Esophagus mucosa (tissue), 1 donor: ENCODE measurements at places on chromosomes 13 and 19.

DNA sequence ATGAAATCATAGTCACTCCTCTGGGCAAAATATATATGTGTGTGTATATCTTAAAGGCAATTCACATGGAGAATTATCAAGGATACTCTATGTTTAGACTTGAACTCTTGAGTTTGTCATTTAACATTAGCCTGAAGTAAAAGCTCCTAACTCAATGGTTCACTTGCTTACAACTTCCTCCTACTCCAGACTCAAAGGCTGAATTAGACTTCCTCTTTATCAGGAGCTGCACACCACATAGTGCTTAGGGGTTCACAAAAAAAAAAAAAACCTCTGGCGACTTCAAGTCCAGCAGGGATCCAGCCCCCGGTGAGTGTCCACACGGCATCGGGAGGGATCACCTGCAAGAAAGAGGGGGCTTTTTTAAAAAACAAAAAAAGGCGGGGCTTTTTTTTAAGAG is 68.2 kb upstream of the LSM14A start:
- no peak for ATAC-seq

- ATAC-seq, result no peak
These were observed 6.8 kb upstream of the ZNF135 start for GRCh38 chr19:58052256-58052655.

- no peak for ATAC-seq
These were observed 40.1 kb upstream of the PSG9 start for GRCh38 chr19:43309466-43309865.

DNA sequence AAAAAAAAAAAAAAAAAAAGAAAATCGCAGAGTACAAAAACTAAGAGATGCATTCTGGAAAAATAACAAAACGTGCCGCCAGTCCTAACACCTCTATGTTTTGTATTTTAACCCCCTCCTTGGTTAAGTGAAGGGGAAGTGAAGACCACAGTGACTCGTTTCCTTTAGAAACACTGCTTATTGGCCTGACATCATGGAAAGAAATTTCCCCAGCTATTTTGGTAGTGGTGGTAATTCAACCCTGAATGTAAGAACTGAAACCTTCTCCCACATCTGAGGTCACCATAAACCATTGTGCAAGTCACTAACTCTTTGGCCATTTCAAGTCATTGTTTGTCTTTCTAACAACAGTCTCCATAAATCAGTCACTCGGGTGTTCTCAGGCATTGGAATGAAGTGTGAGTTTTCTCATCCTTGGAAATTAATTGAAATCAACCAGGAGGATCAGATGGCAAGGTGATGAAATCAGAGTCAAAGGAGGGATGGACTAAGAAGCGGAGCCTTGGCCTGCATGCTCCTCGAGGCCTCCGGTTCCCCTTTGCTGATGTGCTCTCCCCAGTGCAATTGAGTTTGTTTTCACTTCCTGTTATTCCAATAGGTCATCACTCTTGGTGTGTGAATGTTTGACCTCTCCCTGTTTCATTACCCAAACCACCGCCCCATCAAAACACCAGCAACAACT is 443.9 kb downstream of the FGF9 start:
- peak; percentile 22 for ATAC-seq

GRCh38 chr13:100773429-100773828 is 98.8 kb upstream of the TMTC4 start:
- peak; percentile 89 for ATAC-seq

- ATAC-seq, result peak; percentile 66
These were observed at the start of gene PHLDB3 for GRCh38 chr19:43504426-43505185. Gene PHLDB3, minus strand, starts transcription at chr19:43504746. Its CDS starts 628 bp downstream, at chr19:43504118.

DNA sequence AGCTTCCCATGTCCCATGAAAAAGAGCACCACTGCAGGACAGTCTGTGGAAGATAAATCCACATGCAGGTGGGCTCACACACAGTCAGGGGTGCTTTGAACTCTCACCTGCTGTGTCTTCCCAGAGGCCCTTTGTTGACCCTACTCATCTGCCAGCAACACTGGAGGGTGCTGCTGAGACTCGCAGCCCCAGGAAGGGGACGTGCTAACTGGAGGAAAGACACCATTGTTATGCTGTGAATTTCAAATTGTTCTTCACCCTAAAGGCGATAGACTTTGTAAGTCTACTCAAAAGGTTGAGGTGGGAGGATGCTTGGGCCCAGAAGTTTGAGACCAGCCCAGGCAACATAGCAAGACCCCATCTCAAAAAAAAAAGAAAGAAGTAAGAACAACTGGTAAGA is 107.3 kb upstream of the SERP2 start:
- ATAC-seq, result no peak

GRCh38 chr13:51475727-51476501 is 23.1 kb upstream of the INTS6 start:
- ATAC-seq, result no peak

DNA sequence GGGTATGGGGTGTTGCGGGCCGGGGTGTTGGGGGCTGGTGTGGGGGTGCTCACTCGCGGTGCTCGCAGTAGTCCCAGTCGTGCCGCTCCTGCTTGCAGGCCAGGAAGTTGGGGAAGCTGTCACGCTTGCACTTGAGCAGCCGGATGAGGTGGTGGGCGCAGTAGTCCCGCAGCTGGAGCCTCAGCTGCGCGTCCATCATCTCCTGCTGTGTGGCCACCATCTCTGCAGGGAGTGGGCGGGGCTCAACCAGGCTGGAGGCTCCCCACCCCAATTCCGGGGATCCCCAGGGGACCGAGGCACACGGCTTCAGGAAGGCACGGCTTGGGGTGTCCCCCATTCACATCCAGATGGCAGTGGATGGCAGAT is 5.2 kb downstream of the NDUFB7 start:
- ATAC-seq, result no peak

DNA sequence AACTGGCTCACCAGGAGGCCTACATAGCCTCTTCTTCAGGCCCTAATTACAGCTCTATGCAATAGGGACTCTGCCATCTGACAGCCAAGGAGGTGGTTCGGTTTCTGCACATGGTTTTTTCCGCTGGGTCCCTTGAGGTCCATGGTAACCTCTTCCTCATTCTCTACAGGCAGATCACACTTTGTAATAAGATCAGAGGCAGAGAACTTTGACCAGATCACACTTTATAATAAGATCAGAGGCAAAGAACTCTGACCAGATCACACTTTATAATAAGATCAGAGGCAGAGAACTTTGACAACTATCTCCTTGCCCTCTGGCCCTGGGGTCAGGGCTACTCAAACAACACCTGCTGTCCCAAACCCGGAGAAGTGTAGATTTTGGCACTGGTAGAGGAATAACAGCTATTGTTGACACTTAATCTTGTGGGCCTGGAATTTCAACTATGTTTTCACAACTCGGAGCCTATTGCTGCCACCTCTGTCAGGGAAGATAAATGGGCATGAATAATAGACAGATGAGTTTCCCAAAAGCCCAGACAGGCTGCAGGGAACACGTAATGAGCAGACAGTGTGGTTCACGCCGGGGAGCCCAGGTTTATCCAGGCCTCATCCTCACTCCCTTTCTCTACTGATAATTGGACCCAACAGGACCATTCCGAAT is 246.1 kb downstream of the UQCRFS1 start:
- ATAC-seq, result no peak

- ATAC-seq, result no peak
These were observed 98.0 kb downstream of the ZDHHC20 start for GRCh38 chr13:21361123-21361522.

- ATAC-seq, result no peak
These were observed 4.6 kb downstream of the SPRY2 start for GRCh38 chr13:80336370-80336769.

DNA sequence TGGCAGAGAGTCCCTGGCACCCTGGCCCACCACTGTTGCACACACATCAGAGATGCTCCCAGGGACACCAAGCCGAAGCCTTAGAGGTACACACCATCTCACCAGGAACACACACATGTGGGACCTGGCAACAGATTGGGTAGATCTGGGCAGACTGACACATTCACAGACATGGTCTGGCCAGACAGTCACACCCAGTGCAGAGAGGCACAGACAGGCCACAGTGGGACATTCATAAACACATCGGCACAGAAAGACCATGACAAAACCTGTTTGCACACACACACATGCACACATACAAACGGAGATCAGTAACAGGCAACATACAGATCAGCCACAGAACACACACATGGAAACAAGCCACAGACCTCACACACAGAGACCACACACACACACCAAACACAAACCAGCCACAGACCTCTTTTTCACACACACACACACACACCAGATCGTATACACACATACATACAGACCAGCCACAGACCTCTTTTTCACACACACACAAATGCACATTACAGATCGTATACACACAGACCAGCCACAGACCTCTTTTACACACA is 6.3 kb upstream of the JUNB start:
- no peak for ATAC-seq

- no peak for ATAC-seq
These were observed 2.4 kb downstream of the DHX34 start for GRCh38 chr19:47351548-47351947.

GRCh38 chr19:5547881-5548280 is 19.9 kb downstream of the TINCR start:
- ATAC-seq, result peak; percentile 77

GRCh38 chr13:100987948-100988347 is 313.4 kb upstream of the TMTC4 start:
- ATAC-seq, result no peak

DNA sequence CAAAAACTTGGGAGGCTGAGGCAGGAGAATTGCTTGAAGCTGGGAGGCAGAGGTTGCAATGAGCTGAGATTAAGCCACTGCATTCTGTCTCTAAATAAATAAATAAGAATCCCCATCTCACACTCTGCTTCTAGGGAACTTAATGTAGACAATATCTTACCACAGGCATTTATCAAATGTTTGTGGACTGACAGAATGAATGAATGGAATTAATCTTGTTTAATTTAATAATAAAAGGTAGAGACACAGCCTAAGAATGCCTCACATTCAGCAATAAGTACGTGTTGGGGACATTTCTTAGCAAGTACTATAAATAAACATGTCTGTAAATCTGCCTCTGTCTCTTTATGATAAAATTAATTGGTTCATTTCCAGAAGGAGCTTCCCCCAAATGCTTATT is 36.2 kb upstream of the RBM26 start:
- no peak for ATAC-seq

DNA sequence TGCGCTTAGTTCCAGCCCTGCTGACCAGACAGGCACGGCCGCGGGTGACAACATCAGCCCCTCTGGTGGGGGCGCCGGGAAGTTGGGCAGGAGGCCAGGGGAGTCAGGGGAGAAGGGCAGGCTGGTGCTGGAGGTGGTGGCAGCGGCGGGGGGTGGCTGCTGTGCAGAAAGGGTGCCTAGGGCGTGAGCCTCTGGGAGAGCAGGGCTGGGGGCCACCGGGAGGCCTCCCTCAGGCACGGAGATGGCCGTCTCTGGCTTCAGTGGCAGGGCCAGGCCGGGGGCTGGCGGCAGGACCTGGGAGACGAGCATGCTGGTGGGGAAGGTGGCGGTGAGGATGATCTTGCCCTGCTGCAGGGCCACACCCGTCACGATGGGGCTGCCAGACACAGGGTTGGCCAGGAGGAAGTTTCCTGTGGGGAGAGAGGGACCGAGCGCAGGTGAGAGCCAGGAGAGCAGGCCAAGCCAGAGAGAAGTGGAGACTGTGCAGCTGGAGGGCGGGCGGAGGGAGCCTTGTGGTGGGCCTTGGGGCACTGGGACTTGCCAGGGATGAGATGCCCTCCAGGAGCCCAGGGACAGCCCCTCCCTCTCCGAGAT is 3.3 kb downstream of the SIX5 start:
- no peak for ATAC-seq

DNA sequence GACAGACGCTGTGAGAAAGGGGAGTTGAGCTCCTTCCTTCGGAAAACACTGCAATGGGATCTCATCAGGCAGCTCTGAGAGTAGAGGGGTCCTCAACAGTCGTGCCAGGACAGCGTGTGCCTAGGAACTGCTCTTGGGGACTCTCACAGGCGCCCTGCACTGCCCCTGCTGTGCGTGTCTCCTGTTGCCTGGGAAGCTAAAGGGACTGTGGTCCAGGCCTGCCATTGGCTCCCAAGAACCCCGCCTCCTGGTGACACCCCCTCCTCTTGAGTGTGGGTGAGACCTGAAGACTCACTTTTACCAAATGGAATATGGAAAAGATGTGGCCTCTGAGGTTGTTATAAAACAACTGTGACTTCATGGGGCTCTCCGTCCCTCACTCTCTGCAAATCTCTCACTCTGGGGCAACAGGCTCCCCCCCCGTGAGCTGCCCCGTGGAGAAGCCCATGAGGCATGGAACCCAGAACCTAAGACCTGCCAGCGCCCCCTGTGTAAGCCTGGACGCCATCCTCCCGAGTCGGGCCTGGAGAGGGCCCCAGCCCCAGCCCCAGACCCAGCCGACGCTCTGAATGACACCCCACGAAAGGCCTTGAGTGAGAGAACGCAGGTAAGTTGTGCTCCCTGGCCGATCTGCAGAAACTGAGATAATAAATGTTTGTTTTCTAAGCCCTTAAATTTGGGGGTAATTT is 302.7 kb downstream of the FGF9 start:
- ATAC-seq, result no peak

GRCh38 chr13:42597505-42597904 is 23.6 kb downstream of the TNFSF11 start:
- no peak for ATAC-seq

DNA sequence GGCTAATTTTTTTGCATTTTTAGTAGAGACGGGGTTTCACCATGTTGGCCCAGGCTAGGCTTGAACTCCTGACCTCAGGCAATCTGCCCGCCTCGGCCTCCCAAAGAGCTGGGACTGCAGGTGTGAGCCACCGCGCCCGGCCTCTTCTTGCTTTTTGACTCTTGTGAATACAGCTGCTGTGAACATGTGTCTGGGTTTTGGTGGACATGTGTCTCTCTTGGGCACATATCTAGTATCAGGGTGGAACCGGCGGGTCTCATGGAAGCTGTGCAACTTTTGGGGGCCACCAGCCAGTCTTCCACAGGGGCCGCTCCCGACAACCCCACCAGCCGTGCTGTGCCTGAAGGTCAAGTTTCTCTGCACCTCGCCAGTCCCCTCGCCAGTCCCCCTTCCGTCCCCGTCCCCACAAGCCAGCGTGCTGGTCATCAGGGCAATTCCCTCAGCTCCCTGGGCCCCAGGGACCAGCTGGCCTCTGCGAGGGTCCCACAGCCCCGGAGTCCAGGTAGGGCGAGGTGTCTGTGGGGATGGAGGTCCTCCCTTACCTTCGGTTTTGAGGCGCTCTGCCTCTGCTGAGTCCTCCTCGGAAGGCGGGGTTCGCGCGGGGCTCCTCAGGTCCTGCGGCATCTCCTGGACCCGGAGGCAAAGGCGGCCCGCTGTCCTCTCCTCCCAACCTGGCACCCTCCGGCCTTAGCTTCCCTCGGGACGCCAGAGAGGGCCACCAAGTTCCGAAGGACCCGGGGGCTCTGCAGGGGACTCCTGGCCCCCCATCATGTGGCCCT is 16.3 kb downstream of the SGTA start:
- ATAC-seq, result no peak
